Femur (tissue), 1 donor: ENCODE measurements at places on chromosomes 2 and 18.

DNA sequence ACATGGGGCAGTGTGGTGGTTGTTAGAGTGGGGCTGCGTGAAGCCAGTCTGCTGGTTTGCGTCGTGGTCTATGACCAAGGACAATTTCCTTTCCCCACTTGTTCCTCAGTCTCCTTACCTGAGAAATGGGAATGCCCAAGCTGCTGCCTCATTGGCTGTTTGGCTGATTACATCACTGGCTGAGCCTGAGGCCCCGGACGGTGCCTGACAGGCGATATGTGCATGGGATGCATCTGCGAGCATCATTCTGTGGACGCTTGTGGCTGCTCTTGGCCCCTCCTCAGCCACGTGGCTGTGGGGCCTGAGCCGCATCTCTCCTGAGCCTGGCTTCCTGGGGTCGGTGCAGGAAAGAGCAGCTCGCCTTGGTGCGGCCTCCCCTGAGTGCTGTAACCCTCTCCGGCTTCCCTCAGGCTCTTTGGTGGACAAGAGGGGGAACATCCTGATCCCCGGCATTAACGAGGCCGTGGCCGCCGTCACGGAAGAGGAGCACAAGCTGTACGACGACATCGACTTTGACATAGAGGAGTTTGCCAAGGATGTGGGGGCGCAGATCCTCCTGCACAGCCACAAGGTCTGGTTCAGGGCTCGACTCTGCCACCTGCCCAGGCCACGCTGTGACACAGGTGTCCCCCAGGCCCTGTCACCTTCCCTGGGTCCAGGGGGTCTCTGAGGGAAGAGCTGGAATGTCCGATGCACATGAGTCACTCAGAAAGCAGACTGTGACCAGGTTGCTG is 17.2 kb downstream of the CNDP2 start:
- DNase-seq = peak; percentile 10

DNA sequence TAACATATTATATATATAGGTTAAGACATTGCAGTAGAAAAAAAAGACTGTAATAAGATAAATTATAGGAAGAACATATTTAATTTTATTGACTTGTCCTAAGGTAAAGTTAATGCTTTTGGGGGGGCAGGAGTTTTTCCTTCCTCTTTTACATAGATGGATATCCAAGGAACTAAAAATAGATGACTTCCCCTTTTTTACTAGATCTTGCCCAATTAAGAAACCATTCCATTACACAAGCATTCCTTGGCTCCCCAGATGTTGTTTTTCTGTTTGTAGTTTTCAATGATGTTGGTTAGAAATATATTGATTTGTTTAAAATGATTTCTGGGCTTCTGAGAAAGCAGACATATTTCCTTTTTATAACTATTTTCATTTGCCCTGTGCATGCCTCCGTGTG is 22.4 kb upstream of the PMAIP1 start:
- DNase-seq = no peak

- DNase-seq = no peak
Measured at GRCh38 chr18:31430072-31430471, 17.5 kb upstream of the DSG3 start.

GRCh38 chr18:66993492-66993891 is 389.6 kb upstream of the CDH19 start:
- DNase-seq = no peak

DNA sequence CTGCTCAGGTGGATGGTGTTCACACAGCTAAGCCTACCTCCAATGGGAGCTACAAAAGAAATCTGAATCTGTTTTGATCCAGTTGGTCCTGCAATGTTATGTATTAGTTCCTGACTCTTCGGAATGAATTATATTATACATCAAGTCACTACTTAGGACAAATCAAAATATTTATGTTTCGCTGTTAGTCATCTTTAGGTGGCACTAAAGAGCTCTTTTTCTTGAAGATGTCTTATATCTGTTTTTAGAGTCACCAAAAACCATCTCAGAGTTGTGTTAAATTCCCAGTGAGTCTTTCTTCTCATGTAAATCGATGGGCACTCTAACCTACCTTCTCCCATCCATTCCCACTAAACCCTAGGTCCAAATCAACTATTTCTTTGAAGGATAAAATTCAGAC is 2.2 kb downstream of the DNER start:
- DNase-seq = no peak

DNA sequence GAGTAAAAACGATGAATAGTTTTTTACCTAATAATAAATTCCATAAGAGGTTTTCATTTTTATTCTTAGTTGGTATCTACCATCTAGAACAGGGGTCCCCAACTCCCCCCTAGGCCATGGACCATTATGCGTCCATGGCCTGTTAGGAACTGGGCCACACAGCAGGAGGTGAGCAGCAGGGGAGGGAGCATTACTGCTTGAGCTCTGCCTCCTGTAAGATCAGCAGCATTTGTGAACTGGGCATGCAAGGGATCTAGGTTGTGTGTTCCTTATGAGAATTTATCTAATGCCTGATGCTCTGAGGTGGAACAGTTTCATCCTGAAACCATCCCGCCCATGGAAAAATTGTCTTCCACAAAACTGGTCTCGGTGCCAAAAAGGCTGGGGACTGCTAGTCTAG is 5.9 kb downstream of the TIA1 start:
- DNase-seq = no peak

DNA sequence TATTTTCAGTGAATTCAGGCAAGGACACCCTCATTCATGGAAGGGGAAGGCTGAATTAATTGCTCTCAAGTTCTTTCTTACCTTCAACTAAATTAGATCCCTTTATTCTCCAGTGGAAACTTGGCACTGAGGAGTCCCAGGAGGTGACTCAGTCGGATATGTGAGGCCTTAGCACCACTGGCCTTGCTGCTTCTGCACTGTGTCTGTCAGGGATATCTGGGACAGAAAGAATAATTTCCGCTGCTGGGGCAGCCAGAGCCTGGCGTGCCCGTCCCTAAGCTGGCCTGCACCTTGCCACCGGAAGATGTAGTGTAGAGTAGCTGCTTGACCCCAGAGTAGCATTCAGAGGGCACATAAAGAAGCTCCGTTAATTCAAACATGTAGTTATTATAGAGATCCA is 53.4 kb downstream of the LIMS1 start:
- no peak for DNase-seq

DNA sequence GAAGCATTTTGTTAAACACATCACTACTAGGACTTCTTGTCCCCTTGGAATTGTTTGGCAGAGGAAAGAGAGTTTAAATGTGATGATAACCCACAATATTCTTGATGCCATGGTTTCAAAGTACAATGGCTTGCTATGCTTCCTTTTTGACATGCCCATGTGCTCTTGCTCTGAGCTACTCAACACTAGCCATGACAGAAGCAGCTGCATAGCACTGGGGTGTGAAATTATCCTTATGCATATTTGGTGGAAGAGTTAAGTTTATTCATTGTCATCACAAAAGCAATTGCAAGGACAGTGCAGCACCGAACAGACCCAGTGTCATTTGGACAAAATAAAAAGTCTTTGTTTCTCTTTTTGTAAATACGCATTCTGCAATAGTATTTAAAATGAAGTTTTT is 209.9 kb upstream of the CDH20 start:
- DNase-seq = no peak

DNA sequence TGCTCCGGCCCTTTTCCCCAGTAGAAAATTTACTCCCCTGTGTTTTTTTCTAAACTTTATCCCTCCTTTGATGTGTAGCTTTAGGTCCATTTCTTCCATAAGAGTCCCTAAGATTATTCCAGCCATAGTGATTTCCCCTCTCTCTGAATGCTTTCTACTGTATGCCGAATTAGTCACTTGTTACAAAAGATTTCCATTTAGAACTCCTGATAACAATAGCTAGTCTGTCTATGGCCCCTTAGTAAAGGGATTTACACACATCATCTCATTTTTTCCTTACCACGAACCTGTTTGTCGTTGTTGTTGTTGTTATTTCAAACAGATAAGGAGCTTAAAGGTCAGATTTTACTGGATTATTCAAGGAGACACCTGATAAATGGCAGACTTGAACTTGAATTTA is 256.1 kb downstream of the PAX3 start:
- no peak for DNase-seq

DNA sequence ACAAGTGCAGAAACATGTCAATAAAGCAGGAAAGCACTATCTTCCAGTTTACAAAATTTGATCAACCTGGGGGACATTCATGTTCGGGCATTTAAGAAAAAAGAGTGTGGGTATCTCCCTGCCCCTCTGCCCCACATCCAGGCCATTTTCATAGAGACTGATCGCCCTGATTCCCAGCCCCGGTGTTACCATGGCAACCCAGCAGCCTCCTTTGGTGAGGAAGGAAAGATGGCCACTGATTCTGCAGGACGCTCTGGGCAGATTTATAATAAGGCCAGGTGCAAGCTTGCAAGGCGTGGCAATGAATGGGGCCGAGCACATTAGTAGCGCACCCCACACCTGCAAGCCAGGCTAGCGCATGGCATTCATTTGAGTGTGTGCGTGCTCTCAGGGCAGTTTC is 36.7 kb upstream of the ARL4C start:
- DNase-seq = no peak

DNA sequence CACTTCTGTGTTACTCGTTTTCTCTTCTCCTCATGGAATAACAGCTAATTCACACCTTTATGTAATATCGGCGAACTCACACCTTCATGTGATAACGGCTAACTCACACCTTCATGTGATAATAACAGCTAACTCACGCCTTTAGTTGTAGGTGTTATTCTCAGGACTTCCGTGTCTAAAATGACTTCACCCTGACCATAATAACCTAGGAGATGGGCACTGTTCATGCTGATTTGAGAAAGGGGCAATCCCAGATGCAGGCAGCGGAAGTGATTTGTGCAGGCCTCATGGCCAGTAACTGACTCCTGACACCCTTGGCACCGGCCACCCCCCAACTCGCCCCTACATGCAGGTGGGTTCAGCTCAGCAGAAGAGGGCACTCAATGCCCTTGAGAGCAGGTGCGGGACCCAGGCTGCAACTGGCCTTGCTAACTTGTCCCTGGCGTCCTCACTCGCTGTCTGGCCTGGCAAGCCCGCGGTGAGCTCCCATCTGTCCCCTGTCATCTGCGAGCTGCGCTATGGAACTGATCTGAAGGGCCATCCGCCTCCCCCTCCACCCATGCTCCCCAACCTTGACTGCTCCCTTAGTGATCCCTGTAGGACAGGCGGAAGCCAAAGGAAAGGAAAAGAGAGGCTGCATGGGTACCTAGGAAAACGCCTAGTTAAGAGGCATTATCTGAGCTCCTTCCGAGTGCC is 42.6 kb upstream of the MTCL1 start:
- DNase-seq = no peak

- peak; percentile 65 for DNase-seq
Measured at GRCh38 chr2:174593574-174594203, 3.9 kb downstream of the WIPF1 start.

- no peak for DNase-seq
Measured at GRCh38 chr2:43406651-43407279, 180.4 kb upstream of the ZFP36L2 start.

DNA sequence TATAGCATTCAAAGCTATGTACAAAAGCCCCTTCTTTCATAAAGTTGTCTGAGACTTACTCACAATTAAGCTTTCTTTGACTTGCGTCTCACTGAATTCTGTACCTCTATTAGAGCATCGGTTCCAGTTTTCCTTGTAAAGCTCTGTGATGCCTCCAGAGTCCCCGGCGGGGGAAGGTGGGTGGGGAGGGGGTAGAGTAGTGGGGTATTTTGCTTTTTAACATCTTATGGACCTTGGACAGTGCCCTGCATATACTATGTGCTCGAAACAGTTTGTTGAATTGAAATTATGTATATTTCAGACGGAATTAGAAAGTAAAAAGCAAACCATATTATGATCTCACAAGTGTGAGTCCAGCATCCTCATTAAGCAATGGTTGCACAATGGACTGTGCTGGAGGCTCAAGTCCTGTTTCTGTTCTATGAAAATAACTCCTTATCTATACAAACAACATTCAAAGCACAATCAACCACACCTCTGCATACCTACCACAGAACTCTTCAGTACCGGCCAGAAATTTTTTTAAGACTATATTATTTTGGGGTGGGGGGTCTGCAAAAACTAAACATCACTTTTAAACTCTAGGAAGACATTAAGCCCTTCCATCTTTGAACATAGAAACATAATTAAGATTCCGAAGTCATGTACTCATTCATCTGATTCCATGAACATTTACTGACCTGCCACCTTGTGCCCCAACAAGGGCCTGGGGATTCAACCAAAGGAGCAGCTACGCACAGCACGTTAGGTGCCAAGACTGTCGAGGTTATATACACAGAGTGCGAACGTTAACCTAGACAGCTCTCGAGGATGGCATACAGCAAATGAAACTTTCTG is 908 bp downstream of the STAT1 start:
- DNase-seq = no peak

DNA sequence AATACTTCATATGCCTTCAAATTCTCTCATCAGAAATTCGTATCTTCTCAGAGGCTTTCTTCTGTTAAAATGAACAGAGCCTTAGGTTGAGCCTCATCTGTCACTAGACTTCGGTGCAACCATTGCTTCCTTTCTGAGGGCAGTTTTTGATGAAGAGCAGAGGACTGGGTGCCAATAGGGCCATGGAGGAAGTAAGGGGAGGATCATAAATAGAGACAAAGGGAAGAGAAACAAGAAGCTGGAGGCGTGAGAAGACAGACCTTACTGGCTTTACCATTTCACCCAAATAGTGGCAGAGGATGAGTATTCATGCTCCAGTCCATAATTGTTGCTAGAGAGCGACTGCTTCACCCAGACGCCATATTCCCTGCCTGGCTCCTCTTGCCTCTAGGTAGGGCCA is 215.6 kb upstream of the PKDCC start:
- DNase-seq = no peak

DNA sequence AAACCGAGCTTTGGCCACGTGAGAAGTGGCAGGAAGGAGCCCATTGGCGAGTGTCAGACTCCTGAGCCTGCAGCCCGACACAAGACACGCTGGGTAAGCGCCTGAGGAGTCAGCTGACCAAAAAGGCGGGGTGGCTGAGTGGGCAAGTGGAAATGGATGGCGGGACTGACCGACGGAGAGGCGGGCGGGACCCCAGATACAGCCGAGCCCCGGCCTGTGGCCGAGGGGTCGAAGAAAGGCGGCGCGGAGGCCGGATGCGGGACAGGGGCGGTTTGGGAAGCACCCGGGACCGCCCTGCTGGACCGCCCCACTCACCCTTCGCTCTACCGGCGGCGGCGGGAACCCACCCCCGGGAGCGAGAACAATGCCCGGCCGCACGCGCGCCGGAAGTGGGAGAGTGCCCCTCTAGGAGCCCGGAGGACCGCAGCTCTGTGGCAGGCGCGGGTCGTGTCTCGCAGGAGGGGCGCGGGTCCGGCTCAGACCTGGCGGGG is 22.8 kb downstream of the ZSCAN30 start:
- DNase-seq = peak; percentile 90

- no peak for DNase-seq
Measured at GRCh38 chr18:11925800-11926481, 17.8 kb upstream of the MPPE1 start.

GRCh38 chr18:50154420-50154819 is 40.5 kb downstream of the MYO5B start:
- no peak for DNase-seq

DNA sequence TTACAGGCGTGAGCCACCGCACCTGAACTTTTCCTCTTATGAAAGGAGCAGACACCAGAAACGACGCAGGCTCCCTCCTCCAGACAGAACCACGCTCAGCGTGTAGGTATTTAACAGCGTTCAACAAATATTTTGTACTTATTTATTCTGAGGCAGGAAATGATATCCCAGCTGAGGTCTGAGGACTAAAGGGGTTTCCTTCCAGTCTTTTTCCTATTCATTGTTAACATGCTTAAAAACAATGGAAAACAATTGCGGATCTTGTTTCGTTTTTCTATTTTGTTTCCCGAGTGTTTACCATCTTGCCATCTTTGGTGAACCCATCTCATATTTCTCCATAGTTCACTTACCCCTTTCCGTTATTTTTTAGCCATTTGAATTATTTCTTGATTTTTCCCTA is 43.7 kb upstream of the FOSL2 start:
- DNase-seq = no peak
